HepG2 (cell line): ENCODE measurements at places on chromosomes 6 and 20. TPM values are rescaled to one million over a fixed set of nuclear protein-coding genes. Genes with fewer than 3 reads are reported as not detected.

CLVS2 gene
- not detected in 2 replicates for total RNA-seq

GRCh38 chr6:110971468-110971867, 10.4 kb upstream of the RPF2 start:
- H3K4me1 ChIP-seq: peaks cover 21% of the 10 kb centered on the region
- no peaks in the 10 kb centered on the region for H3K27me3 ChIP-seq
- peaks cover 2% of the 10 kb centered on the region; the same call in 1 of the 2 replicates for H3K36me3 ChIP-seq

GRCh38 chr6:158290659-158291058, 21.6 kb upstream of the TULP4 start:
- H3K36me3 ChIP-seq: peaks cover under 1% of the 10 kb centered on the region; the same call in 2 of the 3 replicates
- no peaks in the 10 kb centered on the region for H3K27me3 ChIP-seq
- no peak overlapping the region for H3K4me3 ChIP-seq
- peaks cover 44% of the 10 kb centered on the region for H3K4me1 ChIP-seq
- no peak for DNase-seq

DNA sequence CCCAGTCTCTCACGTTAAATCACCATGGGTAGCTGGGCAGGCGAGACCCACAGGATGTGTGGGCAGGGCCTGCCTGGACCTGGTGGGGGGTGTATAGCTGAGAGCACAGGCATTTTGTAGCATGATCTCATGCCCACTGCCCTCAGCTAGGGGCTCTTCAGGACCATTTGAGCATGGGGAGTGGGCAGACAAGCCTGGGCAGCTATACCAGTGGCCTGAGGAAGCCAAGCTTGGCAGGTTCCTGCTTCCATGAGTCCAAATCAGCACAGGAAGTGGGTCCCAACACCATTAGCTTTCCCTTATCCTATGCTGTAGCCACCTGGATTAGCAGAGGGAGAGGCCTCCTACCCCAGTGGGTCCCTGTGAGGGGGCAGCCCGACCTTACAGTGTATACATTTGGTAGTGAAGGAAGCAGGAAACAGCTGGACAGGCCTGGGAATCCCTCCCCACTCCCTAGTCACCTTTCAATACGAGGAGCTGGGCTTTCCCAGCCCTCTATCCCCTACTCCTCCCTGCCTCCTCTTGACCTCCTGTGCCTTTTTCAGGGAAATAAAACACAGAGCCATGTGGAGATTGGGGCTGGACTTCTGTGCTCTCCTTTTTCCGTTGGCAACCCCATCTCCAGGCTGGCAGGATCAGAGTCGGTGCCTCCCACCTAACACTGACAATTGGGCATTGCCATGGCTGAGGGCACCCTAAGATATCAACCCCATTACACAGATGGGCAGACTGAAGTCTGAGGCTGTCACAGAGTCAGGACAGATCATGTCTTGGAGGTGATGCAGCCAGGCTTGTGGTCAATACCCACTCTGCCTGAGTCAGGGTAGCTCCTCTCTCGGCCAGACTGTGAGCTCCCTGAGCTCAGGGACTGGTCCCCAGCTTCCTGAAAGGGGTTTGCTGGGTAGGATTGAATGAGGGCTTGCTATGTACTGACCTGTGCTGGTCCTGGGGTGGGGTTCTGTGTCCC, 59.8 kb downstream of the MRPL14 start:
- H3K27me3 ChIP-seq: peaks cover 2% of the 10 kb centered on the region; the same call in 1 of the 2 replicates
- no peak overlapping the region for H3K4me3 ChIP-seq
- H3K36me3 ChIP-seq: no peaks in the 10 kb centered on the region
- H3K27ac ChIP-seq: no peak overlapping the region
- DNase-seq: no peak
- peaks cover 78% of the 10 kb centered on the region for H3K4me1 ChIP-seq

KIAA1755 gene
- total RNA-seq: 0.04 and 0.07 TPM in 2 replicates
